T-helper 17 cell (primary cell): ENCODE measurements at places on chromosomes 4 and X. TPM values are rescaled to one million over a fixed set of nuclear protein-coding genes. Genes with fewer than 3 reads are reported as not detected.

- no peak for DNase-seq
Measured at GRCh38 chr4:90118527-90119195, 8.5 kb upstream of the CCSER1 start.

DNA sequence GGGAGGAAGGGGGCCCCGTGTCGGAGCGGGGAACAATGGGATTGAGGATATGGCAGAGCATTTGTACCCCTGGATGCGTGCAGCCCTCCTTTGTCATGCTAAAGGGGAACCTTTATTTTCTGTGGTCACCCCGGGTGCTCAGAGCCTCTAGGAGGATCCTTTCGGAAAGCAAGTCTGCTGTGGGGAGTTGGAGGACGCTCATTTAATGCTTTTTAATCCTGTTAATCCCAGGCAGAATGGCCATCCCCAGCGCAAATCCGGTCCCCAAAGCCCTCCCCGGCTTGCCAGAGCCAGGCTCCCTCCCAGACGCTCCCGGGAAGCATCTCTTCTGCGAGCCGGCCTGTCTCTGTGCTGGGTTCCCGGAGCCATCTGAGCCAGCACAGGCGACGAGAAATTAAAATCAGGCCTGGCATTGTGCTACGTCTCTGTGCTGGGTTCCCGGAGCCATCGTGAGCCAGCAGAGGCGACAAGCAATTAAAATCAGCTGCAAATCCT is 113.2 kb upstream of the PPP2R3B start:
- DNase-seq, result no peak

- no peak for DNase-seq
Measured at GRCh38 chr4:139278912-139279759, 889 bp downstream of the MGARP start.

GRCh38 chrX:4091046-4091760 is 377.8 kb upstream of the PRKX start:
- no peak for DNase-seq

DNA sequence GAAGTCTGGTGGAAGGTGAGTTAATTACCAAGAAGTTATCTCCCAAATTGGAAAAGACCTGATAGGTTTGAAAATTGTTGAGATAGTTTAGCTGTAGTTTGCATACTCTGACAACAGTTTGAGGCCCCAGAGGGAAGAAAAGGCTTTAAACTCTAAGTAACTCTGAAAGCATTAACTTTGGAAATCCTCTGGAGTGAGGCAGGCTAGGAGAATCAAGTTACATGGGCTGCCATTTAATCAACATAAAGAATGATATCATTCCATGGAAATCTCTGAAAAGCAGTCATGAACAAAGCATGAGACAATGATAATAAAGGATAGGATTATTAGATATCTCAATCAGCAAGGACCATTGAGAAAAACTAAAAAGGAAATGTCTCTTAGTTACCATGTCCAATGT is 647.1 kb downstream of the ANKRD50 start:
- no peak for DNase-seq

DNA sequence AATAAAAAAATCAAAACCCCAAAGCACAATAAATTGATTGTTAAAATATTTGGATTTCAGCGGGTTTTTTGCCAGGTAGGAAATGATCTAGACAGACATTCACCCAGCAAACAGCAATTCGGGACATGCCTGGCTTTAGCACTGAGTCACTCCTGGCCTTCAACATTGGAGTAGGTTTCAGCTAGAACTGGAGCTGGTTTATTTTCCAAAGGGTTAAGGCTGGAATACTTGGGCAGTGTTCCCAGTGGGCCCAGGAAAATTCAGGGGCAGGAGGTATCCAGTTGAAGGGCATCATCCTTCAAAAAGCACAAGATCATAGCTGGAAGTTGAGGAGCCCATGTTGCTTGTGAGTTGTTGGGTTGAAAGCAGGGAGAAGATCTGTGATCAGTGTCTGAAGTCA is 41.0 kb downstream of the TXLNG start:
- DNase-seq, result no peak

GRCh38 chr4:117331817-117332216 is 246.4 kb upstream of the TRAM1L1 start:
- DNase-seq, result no peak

DNA sequence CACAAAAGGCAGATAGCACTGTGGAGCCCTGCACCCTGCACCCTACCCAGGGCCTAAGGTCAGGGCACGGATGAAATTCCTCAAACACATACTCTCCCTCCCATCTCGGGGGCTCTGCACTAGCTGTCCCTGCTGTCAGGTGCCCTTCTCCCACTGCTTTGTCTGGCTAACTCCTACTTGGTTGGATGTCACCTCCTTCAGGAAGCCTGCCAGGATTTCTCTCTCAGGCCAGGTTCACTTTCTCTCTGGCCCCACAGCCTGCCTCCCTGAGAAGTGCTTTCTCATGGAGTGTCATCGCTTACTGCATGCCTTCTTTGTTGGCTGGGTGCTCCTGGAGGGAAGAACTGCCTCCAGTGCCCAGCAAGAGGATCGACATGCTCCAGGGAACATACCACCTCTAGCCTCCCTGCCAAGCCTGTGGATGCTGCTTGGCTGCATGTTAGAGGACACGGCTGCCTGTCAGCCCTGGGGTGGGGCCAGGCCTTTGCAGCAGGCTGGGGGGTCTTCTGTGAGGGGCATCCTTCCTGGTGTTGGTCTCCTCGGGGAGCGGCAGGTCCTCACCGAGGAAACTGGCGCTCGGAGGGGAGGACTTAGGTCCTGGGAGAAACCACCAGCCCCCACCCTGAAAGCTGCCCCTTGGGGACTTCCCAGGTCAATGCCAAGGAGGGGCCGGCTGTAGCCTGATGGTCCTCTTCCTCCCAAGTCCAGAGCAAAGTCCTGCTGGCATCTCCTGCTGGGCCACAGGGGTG is 15.0 kb downstream of the ABLIM2 start:
- no peak for DNase-seq

GRCh38 chrX:39983715-39984114 is 114.0 kb downstream of the BCOR start:
- DNase-seq, result no peak

- no peak for DNase-seq
Measured at GRCh38 chr4:100696531-100696930, 178.7 kb upstream of the EMCN start.

GRCh38 chr4:154595807-154596206 is 5.3 kb upstream of the FGA start:
- no peak for DNase-seq

GRCh38 chrX:42536286-42536685 is 241.7 kb downstream of the PPP1R2C start:
- no peak for DNase-seq

DNA sequence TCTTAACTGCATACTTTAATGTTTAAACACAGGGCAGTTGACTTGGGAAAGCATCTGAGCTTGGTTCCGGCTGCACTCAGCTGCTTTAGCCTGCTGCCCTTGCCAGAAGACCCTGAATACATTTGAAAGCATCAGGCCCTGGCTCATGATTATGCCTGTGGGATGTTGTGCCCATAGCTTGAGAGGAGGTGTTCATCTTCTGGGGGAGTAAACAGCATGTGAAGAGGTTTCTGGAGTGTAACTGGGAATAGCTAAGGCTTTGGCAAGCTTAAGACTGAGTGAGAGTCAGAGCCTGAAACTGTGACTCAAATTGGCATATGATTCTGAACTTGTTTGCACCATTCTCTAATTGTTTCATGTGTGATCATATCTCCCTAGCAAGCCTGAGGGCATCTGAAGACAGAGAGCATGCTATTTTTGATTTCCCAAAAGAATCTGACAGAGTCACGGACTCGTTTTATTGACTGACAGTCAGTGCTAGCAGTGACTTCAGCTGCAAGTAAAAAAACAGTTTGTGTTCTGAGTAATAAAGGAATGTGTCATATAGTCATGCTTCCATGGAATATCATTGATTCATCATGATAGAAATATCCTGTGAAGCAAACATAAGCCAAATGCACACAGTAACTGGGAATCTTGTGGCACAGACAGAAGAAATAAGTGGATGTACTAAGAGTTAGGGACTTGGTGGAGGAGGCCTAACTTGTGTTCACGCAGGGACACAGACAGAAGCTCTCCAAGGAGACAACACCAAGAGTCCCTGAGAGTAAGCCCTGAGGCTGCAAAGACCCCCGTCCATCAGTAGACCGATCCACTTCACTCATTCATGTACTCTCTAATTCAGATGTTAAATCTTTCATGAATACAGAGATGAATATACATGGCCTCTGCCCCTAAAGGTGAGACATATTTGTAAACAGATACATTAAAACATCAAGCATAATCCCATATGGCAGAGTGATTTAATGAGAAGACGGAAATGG is 100.7 kb downstream of the SYNPO2 start:
- DNase-seq, result no peak

GRCh38 chr4:138805736-138806135 is 209.8 kb upstream of the NOCT start:
- DNase-seq, result no peak

DNA sequence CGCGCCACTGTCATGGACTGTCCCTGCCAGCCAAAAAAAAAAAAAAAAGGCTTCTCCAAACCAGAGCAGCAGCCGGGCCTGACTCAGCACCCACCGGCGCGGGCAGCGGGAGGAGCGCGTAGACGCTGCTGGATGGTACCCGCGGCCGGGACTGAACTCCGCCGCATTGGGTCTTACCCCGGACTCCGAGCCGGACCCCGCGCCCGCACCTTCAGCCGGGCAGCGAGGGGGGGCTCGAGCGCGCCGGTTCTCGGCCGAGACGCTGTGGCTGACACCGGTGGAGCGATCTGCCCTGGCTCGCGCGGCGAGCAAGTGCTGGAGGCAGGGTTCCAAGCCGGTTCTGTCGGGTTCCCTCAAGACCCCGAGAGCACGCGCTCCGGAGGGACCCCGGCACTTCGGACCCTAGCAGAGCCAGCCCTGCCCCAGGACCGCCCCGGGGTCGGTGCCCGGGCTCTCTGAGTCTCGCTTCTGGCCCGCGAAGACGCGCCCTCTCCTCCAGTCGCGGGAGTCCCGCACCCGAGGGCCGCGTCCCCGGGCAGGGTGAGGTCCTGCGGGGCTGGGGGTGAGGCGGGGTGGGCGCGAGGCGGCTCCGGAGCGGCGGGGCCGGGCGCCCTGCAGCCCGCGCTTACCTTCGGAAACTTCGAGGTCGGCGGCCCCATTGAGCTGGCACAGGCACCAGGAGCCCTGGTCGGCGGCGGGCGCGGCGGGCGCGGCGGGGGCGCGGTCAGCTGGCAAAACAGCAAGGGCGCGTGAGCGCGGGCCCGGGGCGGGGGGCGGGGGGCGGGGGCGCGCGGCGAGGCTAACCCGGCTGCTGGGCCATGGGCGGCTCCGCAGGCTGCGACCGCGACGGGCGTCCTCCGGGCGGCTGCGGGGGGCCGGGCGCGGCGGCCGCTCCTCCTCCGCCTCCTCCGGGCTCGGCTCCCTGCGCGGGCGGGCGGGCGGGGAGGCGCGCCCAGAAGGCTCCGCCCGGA is 11.8 kb upstream of the MAN2B2 start:
- DNase-seq, result no peak

- DNase-seq, result no peak
Measured at GRCh38 chr4:77035153-77035552, 40.6 kb downstream of the CCNI start.

GRCh38 chr4:4655901-4656300 is 114.1 kb upstream of the STX18 start:
- no peak for DNase-seq

DNA sequence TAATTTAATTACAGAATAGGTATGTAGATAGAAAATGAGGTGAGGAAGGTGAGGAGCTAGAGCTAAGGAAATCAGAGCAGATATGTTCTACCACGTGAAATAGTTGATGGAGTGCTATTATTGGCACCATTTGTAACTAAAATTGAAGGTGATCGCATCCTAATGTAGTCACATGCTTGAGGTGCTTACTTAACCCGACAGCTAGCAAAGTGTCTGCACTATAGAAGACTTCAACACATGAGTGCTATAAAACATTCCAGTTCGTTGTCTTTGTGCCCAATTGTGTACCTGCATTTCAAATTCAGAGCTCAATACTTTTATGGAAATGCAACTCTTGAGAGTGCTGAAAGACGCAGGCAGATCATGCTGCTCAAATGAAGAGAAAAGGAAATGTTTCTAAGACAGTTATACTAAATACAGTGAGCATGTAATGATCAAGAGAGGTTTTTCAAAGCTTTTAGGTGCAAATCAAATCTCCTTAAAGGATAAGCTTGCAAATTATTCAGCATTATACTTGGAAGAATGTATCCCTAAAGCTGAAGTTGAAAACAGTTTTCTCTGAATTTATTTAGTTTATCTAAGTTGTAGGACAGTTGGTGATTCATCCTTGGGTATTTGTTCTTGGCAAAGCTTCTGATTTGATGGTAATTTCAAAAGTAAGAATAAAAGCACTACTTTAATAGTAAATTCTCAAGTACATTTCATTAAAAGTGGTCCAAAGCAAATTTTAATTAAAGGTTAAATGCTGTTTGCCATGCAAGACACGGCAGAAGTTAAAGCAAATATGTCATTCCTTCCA is 223.9 kb upstream of the EPHA5 start:
- no peak for DNase-seq

- DNase-seq, result no peak
Measured at GRCh38 chr4:101993842-101994775, 203.6 kb downstream of the BANK1 start.

Gene PCDH7
- total RNA-seq, result not detected

Gene GAGE12F
- not detected for total RNA-seq

Gene GPR143
- not detected for total RNA-seq

Gene USP17L24
- total RNA-seq, result not detected

Gene C4orf36
- total RNA-seq, result not detected
